ENCODE measurements at places on chromosomes 16 and 17.

DNA sequence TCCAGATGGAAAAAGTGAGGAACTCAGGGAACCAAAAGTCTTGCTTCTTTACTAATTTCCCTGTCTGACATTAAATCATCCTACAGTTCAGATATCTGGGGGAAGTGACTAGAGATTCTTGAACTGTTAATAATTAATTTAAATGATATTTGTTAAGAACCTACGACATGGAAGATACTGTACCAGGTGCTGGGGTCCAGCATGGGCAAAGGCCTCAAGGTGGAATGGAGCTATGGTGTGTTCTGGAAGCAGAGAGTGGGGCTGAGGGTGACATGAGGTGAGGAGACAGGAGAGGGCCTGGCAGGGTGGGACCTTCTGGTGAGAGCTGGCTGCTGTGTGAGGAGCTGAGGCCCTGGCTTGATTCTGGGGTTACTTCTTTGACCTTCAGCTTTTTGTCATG is 6.0 kb upstream of the CCL2 start:
- no peak for DNase-seq

DNA sequence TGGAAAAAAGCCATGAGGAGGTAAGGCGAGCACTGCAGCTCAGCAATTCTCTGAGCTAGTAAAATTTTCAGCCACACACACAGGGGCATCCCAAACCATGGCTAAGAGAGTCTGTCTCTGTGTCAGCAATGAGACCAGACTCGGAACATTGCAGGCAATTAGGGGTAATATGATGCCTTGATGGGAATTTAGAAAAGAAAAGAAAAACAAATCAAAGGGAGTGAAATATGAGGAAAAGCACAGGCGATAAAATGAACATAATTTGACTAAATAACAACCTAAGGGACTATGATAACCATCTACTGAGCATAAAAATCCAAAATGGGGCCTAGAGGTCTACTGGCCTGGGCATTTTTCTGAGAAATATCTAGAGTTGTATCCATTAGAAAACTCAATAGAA is 546.0 kb upstream of the PSMD7 start:
- no peak for DNase-seq

DNA sequence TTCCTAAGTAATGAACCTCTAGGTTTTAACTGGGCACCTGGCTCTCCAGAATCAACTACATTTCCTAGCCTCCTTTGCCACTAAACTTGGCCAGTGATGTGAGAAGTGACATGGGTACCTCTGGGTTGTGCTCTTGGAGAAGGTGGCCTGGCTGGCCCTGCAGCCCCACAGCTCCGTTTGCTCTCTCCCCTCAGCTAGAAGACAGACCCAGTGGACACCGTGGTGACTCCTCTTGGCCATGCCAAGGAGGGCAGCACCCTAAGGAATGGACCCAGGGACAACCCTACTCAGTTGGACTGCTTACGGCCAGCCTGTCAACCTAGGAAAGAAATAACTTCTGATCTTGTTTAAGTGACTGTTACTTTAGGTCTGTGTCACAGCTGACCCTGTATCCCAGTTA is 151.4 kb downstream of the TMEM132E start:
- DNase-seq, result no peak

- DNase-seq, result no peak
These were observed 3.1 kb upstream of the BANP start for GRCh38 chr16:87948119-87948545.

DNA sequence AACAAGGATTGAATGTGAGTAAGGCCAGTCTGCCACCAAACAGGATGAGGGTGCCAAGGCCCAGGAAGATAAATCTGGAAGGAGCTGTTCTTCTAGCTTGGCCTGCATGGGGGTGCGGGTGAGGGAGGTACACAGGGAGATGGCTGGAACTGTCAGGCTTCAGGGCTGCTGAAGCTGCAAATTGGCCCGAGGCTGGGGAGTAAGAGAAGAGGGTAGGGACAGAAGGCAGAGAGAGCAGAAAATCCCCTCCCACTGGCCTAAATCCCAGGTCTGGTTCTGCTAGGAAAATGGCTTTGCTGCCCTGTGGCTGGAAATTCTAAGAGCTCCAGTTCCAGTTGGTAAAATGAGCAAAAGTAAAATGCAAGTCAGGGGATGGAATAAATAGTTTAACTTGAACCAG is 87.9 kb downstream of the CCDC182 start:
- no peak for DNase-seq

DNA sequence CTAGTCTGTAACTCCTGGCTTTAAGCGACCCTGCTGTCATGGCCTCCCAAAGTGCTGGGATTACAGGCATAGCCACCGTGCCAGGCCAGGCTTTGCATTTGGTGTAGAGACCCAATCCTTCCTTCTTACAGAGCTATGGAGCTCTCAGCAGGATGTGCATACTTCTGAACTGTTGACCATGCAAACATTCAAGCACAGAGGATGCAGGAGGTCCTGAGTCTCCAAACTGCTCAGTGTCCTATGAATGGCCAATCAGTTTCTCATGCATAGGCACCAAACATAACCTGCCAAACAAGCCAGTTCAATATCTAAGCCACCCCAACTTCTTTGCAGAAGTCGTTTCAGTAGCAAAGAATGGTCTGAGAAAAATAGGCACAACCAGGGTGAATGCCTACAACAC is 40.0 kb upstream of the NF1 start:
- no peak for DNase-seq
